ENCODE measurements at places on chromosomes 2 and 18.

DNA sequence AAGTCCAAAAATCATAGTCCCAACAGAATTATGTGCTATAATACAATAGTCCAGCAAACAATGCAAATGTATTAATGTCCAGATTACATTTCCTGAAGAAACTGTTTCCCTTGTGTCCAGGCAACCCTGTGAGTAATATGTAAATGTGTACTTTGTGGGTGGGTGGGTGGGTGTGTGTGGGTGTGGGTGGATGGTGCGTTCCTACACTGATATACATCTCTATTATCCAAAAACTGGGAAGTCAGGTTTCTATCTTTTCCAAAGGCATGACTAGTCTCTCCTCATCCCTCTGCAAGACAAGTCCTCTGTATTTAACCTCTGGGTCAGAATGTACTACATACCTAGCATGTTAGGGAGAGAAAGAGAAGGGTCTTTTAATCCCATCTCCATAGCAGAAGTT lies 71.6 kb downstream of the LNPK start:
- DNase-seq = no peak

DNA sequence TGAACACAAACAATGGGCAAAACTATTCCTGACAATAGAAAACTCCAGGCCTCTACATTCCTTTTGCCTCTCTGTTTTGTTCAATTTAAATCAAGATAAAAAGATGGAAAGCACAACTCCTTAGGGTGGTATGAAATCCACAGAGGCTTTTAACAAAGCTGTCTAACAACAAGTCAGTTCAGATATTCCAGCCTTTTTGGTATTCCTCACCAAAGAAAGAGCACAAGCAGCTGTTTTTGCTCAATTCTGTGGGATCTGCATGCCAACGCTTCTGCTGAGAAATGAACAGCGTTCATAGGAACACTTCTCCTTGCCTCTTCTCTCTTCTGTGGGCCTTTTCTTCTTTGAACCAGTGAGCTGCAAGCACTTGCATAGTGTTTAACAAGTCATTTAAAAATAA lies 411.6 kb upstream of the TCF4 start:
- DNase-seq = no peak

- no peak for DNase-seq
These were observed 10.8 kb downstream of the DAPL1 start for GRCh38 chr2:158805936-158806335.

DNA sequence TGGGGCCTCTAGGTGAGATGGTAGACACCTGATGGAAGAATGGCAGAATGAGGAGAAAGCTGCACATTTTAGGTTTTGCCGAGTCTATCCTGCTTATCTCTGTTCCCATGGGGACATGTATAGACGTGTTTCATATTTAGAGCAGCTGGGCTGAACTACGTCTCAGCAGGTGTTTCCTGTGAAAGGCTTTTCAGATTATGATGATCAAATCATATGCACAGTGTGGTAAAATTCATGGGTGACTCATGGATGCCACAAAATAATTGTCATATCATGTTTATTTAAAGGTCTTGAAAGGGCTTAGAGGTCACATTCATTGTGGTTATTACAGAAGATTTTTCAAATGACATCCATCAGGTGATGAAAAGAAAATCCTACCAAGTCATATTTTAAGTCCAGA lies 90.5 kb downstream of the ICOS start:
- DNase-seq = no peak

DNA sequence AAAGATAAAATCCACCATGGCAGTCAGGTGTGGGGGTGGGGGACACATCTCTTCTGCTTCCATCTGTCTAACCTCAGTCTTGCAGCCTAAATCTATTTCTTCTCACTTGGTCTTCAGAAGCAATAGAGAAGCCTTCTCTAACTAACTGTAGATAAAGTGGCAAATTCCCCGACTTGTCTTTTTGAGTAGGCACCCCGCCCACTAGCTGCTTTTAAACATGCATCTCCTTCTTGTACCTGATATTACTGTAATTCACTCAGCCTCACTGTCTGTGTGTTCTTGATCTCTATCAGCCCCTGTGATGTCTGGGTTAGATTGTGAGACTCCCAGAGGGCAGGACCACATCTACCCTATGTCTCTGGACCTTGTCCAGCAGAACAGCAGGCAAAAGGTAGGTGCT lies 6.8 kb downstream of the MARCHF4 start:
- no peak for DNase-seq

- no peak for DNase-seq
These were observed 259.1 kb upstream of the AGAP1 start for GRCh38 chr2:235234736-235235135.

GRCh38 chr18:53486296-53486695 lies 738.2 kb downstream of the MBD2 start:
- DNase-seq = no peak

GRCh38 chr2:239157269-239157668 lies 243.6 kb downstream of the HDAC4 start:
- DNase-seq = no peak

DNA sequence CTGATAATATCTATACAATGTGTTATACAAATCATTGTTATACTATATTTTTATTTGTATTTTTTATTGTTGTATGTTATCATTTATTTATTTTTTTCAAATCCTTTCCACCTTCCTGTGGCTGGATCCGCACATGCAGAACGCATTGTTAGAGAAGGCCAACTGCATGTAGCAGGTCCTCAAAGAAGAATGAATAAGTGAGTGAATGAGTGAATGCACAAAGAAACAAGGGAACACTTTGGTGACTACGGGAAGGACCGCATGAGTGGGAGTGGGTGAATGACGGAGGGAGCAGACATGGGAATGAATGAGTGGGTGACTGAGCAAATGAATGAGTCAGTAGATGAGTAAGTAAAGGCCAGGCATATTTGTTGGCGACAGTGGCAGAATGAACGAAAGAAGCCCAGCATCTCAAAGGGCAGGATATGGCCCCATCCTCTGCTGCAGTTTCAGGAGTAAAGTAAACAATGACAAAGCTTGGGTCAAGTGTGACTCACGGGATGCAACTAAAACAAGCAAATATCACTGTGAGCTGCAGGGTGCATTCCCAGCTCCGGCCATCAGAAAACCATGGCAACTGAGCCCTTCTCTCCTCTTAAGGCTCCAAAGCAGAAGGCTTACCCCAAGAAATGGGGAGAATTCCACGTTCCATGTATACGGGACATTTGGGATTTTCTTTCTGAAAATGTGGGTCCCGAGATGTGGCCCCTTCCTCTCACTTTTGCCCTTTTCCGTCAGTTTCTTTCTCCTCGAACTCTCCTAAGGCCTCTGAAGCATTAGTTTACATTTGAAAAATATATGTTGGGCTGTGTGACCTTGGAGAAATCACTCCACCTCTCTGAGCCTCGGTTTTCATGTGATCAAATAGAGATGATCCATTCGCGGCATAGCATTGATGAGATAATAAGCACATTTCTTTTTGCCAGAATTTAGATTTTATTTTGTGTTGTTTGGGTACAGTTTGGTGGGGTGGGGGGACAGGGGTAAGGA lies 24.5 kb downstream of the KCNF1 start:
- DNase-seq = no peak

- no peak for DNase-seq
These were observed 800 bp downstream of the VIL1 start for GRCh38 chr2:218419630-218420216.

Data from activated CD8-positive, alpha-beta memory T cell treated with anti-CD3 and anti-CD28 coated beads for 4 hours (primary cell).